CD8-positive, alpha-beta T cell (primary cell): ENCODE measurements at places on chromosomes 7 and 10.

DNA sequence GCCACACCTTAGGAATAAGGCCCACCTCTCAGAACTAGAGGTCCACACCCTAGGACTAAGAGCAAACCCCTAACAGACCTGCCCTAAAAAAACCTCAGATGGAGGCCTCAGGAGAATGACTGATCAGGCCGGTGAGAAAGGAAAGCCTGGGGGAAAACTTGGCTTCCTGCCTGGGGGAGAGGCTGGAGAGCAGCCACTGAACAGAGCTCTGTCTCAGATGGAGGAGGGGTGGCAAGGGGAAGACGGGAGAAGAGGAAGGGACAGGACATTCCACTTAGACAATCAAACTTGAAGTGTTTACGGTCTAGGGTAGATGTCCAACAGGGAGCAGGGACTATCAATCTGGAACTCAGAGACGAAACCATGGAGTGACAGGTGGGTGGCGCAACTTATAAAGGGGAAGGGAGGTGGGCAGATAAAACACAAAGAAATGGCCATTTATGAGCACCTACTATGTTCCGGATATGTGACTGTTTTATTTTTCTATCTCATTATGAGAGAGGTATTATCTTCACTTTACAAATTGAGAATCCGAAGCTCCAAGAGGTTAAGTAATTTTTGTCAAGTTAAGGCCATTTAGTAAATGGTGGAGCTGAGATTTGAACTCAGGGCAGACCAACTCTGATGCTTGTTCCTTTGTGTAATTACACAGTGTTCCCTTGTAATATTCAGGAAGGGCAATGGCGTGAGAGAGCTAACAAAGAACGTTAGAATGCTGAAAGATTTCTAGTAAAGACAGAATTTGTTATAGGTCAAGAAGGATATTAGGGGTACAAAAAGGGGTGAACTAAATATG, 82.6 kb downstream of the DNMBP start:
- no peak for DNase-seq

- DNase-seq: no peak
Observed at GRCh38 chr10:9229702-9230244, 1175.3 kb downstream of the GATA3 start.

- no peak for DNase-seq
Observed at GRCh38 chr10:811379-812175, 119.9 kb downstream of the LARP4B start.

GRCh38 chr7:139992353-139993044, 70.3 kb downstream of the PARP12 start:
- no peak for DNase-seq

DNA sequence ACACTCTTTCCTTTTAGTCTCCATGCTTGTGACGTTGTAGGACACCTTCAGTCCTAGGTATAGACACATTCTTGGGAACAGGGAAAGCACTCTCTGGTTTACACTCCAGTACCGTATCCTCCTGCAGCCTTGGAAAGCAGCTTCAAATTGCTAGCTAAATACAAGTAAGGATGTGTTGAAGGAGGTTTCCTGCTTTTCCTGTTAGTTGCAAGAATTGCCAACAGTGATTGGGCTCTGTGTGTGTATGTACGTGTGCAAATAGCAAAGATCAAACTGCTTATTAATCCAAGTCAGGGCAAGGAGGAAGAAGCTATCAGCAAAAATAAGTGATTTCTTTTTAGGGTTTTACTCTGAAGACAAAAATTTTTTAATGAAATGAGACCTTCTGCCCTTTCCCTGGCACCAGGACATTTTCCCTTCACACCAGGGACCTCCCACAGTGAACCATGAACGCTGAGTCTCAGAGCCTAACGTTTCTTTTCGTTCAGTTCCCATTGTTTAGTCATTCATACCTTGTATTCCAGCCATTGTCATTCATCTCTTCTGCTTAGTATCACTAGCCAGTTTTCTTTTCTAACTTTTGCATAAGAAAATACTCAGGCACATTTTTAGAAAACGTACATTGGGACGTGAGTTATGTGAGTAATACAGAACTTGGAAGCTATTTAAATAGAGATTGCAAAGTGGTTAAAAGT, 36.9 kb upstream of the AUTS2 start:
- DNase-seq: no peak
